ENCODE measurements at places on chromosomes 12 and 14. TPM values are rescaled to one million over a fixed set of nuclear protein-coding genes. Genes with fewer than 3 reads are reported as not detected.

Gene C12orf76
- 25.0 TPM for total RNA-seq

Gene SYNDIG1L
- total RNA-seq = 2.9 TPM

Gene SLC5A8
- 2.8 TPM for total RNA-seq

Gene KLRK1
- 8.1 TPM for total RNA-seq

Gene STON2
- 47.7 TPM for total RNA-seq

Gene JAG2
- total RNA-seq = 31.2 TPM

Gene PMEL
- 4.9 TPM for total RNA-seq

Gene MTA1
- 74.8 TPM for total RNA-seq

Gene FGF6
- not detected for total RNA-seq

Gene ST8SIA1
- total RNA-seq = 8.5 TPM

Gene OR6C2
- total RNA-seq = not detected

Gene CD163L1
- total RNA-seq = 6.1 TPM

Gene MYL2
- total RNA-seq = not detected

Gene OAS1
- total RNA-seq = 60.0 TPM

Gene LTB4R
- 9.8 TPM for total RNA-seq

Gene SAMD15
- 0.41 TPM for total RNA-seq

Gene DRAM1
- total RNA-seq = 162 TPM

Gene LBHD2
- total RNA-seq = not detected

Gene JPH4
- total RNA-seq = 6.2 TPM

Gene LRIG3
- 40.5 TPM for total RNA-seq

Gene FSCB
- not detected for total RNA-seq

Gene SPX
- total RNA-seq = 1.7 TPM

Gene ITPR2
- 50.8 TPM for total RNA-seq

Gene OAS2
- 57.7 TPM for total RNA-seq

Gene FGD6
- 28.8 TPM for total RNA-seq

Gene TMPO
- total RNA-seq = 63.1 TPM

Gene CRIP2
- total RNA-seq = 191 TPM

Gene TSHR
- not detected for total RNA-seq

Gene TRPV4
- total RNA-seq = 4.5 TPM

Gene PHETA1
- 25.3 TPM for total RNA-seq

Gene ARHGDIB
- 228 TPM for total RNA-seq

Gene TCL1B
- not detected for total RNA-seq

Measured in upper lobe of right lung (tissue), 1 donor.